ENCODE measurements at places on chromosomes 1 and 21. TPM values are rescaled to one million over a fixed set of nuclear protein-coding genes. Genes with fewer than 3 reads are reported as not detected.

PSMB2 gene
- total RNA-seq = 34.0 TPM

TMEM51 gene
- not detected for total RNA-seq

ETV3L gene
- not detected for total RNA-seq

C1orf167 gene
- total RNA-seq = not detected

GBP3 gene
- 17.5 TPM for total RNA-seq

DNA sequence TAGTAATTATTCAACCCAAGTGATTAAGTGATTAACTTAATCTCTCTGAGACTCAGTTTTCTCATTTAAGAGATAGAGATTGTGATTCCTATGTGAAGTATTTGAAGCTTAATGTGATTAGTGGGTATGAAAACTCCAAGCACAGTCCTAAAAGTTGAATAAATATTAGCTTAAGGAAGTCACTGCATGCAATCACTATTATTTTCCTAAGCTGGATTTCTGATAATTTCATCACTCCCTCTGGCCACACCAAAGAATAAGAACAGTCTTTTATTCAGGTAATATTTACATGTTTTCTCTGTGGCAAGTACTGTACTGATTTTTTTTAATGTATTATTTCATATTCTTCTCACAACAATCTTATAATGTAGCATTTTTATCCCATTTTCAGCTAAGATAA, 31.1 kb downstream of the CD55 start:
- no peak for DNase-seq

DNA sequence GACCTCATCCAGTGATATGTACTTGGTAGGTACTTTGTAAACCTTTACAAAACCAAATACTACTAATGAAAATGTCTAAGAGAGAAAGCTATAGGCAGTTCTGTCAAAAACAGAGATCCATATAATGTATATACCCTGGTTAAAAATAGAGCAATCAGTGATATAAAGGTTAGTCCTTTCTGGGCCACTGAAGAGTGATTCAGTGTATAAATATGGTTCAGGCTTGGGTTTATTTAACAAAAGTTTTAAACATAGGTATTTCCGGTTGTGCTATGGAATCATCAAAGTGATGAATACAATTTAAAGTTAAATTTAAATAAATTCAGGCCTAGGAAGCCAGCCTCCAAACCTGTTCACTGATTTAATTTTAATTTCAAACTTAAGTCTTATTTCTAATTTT, 108.4 kb upstream of the DMRTA2 start:
- DNase-seq = no peak

DNA sequence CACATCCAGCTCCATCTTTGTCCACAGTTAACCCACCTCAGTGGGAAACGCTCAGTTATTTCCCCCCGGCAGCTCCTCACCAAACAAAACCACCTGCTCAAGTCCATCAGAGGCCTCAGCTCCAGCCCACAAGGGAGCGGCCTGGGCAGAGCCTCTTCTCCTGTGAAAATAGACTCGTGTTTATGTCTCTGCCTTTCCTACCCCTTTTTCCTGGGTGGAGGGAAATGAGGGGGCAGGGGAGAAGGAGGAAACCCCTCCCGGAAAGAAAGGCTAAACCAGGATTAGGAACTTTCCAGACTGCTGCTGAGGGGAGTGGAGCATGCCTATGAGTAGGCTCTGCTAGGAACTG, 81.6 kb downstream of the PAX7 start:
- DNase-seq = no peak

- DNase-seq = no peak
These were observed 344.2 kb upstream of the KAZN start for GRCh38 chr1:14254251-14254650.

GRCh38 chr1:214205053-214205452, 75.9 kb upstream of the SMYD2 start:
- DNase-seq = no peak

Measured in CD4-positive, alpha-beta T cell (primary cell).